ENCODE measurements at places on chromosomes 3 and 15.

- DNase-seq: no peak
These were observed 21.2 kb downstream of the TMEM40 start for GRCh38 chr3:12737833-12738232.

DNA sequence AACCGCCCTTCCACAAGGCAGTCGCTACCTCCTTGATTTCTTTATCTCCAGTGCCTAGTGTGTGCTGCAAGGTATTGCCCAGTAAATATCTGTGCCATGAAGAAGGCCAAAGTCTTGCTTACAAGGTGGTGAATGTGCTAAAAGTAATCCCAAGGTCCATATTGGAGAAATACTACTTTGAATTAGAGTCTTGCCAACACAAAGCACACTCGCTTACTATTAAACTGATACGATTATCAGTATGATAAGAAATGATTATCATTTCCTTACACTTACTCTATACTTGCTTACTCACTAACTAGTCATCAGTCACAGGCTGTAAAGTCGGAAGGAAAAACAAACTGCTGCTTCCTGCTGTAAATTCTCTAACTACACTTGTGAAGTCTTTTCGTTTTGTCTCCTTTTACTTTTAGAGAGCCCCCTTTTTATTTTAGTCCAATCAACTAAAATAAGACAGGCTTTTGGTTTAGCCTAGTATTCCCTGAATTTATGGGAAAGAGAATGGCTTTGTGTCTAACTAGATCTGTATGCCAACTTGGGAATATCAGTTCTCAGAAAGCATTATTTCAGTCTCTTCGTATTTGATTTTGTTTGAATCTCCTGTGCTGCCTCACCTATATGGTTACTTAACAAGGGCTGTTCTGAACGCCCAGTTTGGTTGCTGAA lies 107.1 kb upstream of the TSC22D2 start:
- DNase-seq: no peak

GRCh38 chr15:65688462-65688861 lies 66.7 kb downstream of the SLC24A1 start:
- DNase-seq: no peak

DNA sequence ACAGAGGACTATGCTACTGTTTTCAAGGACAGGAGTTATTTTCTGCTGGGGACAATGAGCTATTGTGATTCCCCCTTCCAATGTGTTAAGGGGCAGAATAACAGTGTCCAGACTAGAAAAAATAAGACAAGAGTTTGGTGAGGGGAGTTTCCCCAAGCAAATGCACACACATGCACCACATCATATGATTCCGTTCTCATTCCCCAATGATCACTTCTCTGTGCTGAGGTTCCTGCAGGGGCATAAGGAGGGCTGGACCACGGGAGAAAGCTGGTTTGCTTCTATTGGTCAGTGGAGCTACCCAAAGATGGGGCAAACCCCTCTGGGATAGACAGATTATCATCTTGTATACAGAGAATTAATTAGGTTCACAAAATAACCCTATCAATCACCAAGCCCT lies 80.6 kb downstream of the RBPMS2 start:
- DNase-seq: no peak

GRCh38 chr3:51930439-51930838 lies 11.3 kb downstream of the RRP9 start:
- no peak for DNase-seq

DNA sequence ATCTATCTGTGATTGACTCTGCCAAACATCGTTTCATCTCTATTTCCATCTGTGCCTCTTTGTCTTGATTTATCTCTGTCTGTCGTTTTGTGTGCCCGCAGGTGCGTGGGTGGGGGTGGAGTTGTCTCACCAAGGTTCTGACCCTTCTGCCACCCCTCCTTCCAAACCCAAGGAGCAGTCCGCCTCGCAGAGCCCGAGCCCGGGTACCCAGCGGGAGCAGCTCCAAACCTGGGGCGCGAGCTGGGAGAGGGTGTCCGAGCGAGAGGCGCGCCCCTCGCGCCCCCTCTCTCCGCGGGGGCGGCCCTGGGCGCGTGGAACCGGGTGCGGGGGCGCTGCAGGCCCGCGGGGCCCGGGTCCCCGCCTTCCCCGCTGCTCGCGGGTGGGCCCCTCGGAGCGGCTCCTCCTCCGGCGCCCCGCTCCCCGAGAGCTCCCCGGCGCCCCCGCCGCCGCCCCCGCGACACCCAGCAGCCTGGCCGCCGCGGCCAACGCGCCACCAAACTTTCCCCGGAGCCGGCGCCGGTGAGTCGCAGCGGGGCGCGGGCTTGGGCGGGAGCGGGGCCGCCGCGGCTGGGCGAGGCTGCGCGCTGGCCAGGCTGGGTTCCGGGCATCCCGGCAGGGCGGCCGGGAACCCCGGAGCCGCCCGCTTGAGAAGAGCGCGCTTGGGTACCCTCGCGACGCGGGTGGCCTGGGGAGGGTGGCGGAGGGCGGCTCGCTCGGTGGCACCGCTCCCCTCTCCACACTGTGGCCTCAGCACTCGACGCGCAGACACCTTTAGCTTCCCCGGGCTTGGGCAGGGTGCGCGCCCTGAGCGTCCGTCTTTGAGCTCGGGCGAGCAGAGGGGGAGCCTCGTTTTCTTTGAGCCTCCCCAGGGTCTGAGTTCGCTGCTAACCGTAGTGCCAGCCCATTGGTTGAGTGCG lies at the start of gene HRH1:
Gene HRH1 (plus strand): TSS at position 458 of the 917 bp plus-strand sequence. CDS start 104,545 bp downstream, outside the sequence.
- no peak for DNase-seq

GRCh38 chr15:88258093-88258641 lies 1.6 kb upstream of the NTRK3 start:
- no peak for DNase-seq

DNA sequence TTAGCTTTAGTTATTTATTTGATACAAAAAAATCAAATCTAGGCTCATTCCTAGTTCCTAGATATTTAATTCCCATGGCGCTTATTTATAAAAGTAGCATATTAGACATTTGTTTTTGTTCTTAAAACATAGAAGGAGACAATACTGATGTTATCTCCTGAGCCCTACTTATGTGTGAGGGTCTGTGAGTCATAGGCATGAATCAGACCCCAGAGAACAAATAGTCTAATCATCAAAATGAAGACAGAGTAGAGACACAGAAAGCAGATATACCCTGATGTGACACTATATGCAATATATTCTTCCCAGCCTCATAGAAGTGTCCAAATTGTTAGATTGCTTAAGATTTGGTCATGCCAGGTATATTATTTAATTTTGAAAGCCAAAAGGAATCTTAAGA lies 44.9 kb downstream of the PEX5L start:
- DNase-seq: no peak

GRCh38 chr15:79641841-79642240 lies 209.7 kb downstream of the MINAR1 start:
- DNase-seq: no peak

- no peak for DNase-seq
These were observed 20.8 kb downstream of the MRPS25 start for GRCh38 chr3:15044326-15044725.

DNA sequence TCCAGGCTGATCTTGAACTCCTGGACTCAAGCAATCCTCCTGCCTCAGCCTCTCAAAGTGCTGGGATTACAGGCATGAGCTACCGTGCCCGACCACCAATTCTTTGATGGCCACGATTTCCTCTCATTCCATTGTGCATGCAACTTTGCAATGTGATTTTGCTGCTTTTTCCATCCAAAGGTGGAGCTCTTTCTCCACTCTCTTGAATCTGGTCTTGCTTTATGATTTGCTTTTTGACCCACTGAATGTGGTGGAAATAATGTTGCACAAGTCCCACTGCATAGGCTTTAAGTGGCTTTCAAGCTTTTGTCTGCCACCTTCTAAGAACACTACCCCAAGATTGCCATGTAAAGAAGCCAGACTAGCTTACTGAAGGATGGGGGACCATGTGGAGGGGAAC lies 10.6 kb downstream of the RPS27L start:
- no peak for DNase-seq

DNA sequence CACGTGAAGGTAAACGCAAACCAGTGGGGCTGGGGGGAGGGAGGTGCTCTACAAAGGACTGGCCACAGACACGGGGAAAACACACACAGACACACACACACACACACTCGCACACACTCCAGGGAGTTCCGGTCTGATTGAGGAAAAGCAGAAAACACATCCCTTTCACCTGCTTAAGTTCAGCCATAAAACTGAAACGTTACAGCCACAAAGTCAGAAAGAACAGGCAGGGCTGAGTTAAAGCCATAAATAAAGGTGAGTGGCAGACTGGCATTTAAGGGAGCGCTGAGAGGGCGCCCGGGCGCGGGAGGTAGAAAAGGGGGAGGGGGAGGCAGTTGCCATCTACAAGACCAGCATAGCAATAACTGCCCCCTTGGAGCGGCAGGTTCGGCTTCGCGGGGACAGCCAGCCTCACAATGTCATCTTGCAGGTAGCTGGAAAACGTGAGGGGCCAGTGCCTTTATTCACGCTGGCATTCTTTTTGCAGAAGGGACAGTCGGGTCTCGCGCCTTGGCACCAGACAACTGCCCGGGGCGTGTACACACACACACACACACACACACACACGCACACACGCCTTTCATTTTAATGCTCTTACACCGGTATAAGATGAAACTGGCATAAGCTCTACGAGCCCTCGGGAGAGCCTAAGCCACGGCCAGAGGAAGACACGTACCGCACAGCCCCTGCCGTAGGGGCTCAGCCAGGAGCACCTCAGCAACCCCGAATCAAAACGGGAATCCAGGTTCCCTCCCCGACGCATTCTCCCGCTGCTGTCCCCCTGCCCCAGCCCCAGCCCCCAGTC lies 866 bp downstream of the TNIK start:
- DNase-seq: peak; percentile 44

GRCh38 chr15:84826369-84826823 lies 9.2 kb downstream of the ALPK3 start:
- DNase-seq: no peak

DNA sequence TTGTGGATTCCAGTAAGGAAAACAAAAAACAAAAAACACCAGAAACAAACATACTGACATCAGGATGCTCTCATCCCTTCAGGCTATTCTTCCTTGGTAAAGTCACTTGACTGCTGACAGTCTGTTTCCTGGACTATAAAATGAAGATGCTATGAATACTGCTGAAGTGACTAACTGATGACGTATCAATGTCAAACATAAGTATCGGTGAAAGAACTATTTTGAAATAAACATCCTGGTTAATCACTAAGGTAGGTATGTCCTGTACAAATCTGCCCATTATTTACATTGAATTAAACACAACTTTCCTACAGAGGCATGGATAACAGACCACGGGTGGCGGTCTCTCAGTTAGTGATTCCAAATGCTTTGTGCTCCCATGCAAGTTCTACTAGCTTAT lies 45.9 kb downstream of the CHAC1 start:
- DNase-seq: no peak

DNA sequence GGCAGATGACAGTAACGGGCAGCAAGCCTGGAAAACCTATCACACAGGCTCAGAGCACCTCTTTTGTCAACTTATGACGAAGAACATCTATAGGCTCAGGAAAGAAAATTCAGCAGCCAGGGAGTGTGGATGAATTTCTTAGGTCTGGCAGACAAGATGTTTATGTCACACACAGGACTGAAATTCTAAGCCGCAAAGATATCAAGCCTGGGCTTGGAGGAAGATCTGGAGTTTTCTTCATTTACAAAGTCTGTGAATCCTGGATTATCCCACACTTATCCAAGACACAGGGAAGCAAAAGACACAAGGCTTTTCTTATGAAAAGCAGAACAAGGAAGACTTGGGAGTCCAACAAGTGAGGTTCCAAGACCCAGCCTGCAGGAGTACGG lies 23.4 kb upstream of the CHCHD6 start:
- no peak for DNase-seq

DNA sequence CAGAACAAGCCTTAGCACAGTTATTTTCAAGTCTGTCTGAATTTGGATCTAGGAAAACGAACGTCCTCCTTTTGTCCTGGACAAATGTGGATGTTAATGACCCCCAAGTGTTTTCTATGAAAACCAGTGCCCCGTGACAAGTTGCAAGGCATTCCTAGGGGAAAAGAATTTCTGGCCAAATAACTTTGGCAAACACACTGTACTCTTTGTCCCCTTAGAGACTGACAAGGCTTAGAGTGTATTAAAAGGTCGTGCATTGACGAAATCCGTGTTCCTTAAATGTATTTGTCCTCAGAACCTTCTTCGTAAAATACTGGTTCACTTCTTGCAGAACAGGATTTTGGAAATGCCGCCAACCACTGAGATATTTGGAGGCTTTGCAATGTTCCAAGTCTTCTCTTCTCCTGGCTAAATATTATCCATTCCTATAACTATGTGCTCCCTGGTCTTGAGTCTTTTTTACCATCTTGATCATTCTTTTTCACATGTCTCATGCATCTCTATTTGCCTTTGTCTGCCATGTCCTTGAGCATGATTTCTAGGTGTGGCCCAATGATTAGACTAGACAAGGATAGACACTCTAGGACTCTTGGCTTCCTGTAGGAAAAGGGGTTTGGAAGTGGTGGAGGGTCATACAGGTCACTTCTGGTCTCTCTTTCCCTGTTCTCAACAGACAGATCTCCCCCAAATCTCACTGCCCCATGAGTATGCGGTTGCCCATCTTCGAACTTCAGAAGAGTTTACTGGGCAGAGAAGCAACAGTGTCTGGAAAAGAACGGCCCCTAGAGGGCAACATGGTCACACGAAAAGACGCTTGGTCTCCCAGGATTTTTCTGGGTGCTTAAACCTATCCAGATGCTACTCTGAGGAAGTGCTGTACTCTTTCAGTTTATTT lies 117.5 kb downstream of the EDEM1 start:
- peak; percentile 4 for DNase-seq

- DNase-seq: no peak
These were observed 67.9 kb upstream of the AKAP13 start for GRCh38 chr15:85312486-85312885.

DNA sequence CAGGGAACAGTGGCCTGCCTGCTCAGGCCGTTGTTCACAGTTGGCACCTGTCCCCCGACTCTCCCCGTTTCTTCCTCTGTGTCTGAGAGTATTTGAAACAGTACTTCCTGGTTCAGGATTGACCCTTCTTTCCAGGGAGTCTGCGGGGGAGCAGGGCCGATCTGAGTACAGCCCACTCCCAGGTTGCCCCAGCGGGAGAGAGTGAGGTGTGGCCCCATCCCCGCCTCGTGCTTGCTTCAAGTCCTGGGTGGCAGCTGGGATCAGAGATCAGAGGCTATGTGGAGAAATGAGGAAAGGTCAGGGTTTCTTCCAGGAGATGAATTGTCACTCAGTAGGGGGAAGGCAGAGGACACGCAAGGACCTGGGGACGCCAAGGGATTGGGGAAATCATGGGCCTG lies 6.5 kb upstream of the DLL4 start:
- DNase-seq: no peak

DNA sequence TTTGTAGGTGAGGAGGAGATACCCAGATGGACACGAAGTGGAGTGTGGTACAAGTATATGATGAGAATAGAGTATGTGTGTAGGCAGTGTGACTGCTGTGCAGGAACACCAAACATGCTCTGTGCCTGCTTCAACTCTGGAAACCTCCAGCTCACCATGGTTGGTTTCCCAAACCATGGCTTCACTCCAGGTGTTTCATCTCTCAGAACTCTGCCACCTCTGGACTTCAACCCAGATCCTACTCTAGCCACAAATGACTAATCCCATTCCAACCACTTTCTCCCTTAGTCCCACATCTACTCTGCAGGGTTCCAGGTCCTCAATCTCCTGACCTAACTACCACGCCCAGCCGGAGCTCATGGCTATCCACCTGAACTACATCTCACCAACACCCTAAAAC lies 102.1 kb downstream of the RYK start:
- no peak for DNase-seq

Data from NCI-H2107 (cell line).